ENCODE measurements at places on chromosomes 7 and 10.

DNA sequence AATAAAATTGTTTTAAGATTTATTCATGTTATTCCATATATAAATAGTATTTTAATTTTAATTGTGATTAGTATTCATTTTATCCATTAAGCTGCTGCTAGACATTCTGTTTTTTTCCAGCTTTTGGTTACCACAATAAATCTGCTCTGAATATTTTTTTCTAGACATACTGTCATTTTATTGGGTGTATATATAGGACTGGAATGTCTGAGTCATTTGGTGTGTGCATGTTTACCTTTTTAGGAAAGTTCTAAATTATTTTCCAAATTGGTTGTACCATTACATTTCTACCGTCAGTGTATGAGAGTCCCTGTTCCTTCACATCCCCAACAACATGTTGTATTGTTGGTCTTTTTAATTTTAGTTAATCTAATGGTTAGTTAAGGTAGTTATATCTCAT lies 1138.1 kb downstream of the REEP3 start:
- DNase-seq = no peak

DNA sequence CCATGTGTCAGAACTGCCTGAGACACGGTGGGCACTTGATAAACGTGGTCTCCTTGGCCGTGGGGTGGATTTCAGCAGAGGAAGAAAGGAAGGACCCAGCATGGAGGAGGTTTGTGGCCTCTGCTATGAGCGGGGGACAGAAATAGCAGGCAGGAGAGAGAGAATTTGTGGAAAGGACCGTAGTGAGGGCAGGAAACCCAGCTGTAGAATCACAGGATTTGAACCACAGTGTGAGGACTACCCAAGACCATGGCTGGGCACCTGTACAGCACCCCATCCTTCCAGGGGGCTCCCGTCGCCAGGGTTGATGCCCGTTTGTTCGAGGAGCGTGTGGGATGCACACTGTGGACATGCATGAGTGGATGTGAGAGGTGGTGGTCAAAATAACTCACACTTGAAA lies 183.4 kb downstream of the PTPN20 start:
- no peak for DNase-seq

- no peak for DNase-seq
Measured at GRCh38 chr7:27917774-27918314, 177.9 kb downstream of the TAX1BP1 start.

GRCh38 chr10:12031404-12031803 lies 11.2 kb downstream of the UPF2 start:
- DNase-seq = no peak

- DNase-seq = no peak
Measured at GRCh38 chr7:14341200-14341775, 351.8 kb upstream of the ETV1 start.
